Activated CD4-positive, alpha-beta memory T cell treated with anti-CD3 and anti-CD28 coated beads for 36 hours (primary cell): ENCODE measurements at places on chromosomes 7 and 10. TPM values are rescaled to one million over a fixed set of nuclear protein-coding genes. Genes with fewer than 3 reads are reported as not detected.

The C10orf53 gene
- total RNA-seq, result not detected

The STEAP4 gene
- total RNA-seq, result not detected

- no peak for DNase-seq
These were observed 163.6 kb downstream of the GRM8 start for GRCh38 chr7:127089146-127089545.

The LRRC4 gene
- total RNA-seq, result 0.74 TPM

The ARF5 gene
- total RNA-seq, result 129 TPM

DNA sequence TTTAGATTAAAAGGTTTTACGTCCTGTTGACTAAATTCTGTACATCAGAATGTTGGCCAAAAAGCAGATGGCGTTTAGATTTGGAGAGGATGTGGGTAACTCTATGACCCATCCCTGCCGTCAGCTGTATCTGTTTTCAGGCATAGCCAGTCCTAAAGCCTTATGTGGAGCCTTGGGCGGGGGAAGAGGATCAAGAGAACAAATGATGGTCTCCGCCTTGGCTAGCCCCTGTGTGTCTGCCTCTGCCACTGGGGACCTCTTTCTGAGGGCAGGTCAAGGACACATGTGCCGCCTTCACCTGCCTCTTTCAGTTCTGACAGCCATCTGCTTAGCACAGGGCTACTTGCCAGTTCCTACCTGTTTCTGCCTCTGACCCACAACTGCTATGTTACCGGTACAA lies 24.1 kb downstream of the PDSS1 start:
- peak; percentile 79 for DNase-seq

DNA sequence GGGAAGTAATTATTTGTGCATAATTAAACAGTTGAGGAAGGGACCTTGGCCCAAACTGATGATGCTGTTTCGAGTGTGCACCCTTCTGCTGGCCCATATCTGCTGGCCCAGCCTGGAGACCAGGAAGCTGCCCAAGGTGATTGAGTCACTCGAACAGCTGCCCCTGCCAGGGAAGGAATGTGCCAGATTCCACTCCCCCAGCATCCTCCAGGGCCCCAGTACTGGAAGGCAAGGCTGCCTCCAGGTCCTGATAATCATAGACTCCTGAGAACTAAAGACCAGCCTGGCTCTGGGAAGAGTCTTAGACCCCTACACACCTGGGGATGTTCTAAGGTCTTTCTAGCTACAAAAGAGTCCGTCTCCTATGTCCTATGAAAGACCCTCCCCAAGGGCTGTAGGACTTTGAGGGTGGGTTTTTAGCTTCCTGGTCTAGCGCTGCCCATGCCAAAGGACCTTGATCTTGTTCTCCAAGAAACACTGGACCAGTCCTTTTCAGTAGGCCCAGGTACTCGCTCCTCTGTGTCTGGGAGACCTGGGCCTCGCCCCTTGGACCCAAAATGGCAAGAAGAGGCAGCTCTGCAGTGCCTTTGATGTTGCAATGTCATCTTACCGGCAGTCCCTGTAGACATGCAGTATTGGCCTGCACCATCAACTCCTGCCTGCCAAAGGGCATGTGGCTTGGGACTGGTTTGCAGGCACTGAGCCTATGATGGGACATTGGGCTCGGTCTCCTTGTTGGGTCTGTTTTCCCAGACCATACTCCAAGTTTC lies 103.2 kb upstream of the GPR26 start:
- no peak for DNase-seq

The SLC26A5 gene
- total RNA-seq, result not detected

The GRM3 gene
- not detected for total RNA-seq

GRCh38 chr10:117763528-117763927 lies 221.0 kb downstream of the EMX2 start:
- DNase-seq, result no peak

DNA sequence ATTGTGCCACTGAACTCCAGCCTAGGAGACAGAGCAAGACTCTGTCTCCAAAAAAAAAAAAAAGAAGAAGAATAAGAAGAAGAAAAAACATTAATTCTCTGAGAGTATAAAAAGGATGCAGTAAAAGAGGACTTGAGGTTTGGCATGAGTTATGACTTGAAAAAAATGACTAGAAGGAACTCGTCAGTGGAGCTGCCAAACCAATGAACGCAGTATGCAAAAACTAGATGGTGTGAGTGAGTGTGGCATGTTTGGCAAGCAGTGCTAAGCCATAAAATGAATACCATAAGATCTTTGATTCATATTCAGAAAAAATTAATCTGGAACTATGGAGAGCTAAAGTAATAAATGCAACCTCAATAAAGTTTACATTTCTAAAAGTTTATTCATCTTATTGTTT lies 68.6 kb upstream of the MEOX2 start:
- DNase-seq, result no peak

- no peak for DNase-seq
These were observed 94.9 kb downstream of the ARHGAP12 start for GRCh38 chr10:31833753-31834152.

- DNase-seq, result no peak
These were observed 128.7 kb downstream of the SH3PXD2A start for GRCh38 chr10:103726637-103727036.

DNA sequence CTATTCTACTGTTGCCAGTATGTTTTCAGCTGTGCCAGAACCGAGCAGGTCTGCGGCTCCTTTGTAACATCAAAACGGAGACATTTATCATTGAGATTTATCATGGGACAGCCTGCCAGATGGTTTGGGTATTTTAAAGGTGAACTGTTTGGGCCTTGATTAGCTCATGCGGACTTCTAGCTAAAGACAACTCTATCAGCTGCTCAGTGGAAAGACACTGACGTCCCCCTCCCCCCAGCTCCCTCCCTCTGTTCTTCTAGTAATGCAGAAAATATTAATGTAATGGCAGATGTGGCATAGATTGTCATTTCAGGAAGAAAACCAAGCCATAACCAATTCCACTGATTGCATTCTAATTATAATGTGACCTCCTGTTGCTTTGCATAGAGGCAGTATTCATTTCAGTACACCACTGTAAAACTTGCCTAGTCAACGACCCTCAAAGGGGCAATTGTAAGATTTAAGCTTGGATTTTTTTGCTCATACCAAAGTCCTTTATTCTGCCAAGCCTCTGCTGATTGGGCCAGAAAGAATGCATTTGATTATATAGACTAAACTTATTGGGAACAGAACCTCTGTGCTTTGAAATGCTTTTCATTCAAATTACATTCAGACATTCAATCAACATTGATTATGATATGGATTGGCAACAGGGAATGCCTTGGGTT lies 966.8 kb downstream of the LRMDA start:
- no peak for DNase-seq

The SPDYE2 gene
- not detected for total RNA-seq

- DNase-seq, result no peak
These were observed 28.3 kb downstream of the STMP1 start for GRCh38 chr7:135690566-135690965.

DNA sequence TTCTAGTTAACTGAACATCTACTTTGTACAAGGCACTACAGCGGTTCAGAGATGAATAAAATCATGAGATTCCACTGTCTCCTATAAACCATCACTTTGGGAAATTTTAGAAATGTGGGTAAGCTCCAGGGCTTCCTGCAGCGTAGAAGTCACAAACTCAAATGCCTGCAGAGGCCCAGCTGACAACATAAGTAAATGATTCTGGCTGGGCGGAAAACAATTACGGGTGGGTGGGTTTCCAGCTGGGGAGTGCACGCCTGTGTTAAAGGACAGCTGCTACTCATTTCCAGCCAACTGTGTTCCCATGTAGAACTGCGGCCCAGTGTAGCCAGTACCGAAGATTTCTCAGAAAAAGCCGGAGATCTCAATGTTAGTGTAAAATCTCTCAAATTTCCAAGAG lies 69.5 kb upstream of the ATRNL1 start:
- no peak for DNase-seq

GRCh38 chr7:129499999-129500398 lies 2.3 kb upstream of the SMKR1 start:
- no peak for DNase-seq

DNA sequence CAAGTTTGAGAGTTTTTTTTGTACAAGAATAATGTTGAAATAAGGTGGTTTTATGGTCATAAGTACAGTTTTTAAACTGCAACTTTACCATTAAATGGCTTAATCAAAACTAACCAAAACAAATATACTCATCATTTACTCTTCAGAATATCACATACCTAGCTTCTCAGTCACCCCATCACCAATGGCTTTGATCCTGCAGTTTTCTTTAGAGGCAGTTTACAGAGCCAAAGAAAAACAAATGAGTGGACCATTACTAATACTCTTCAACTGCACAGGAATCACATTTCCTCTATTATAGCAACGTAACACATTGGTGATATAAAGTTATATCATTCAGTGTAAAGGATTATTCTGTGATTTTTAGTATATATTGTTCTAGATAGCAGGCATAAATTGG lies 576.1 kb upstream of the LRRTM3 start:
- no peak for DNase-seq

The FGFBP3 gene
- 1.6 TPM for total RNA-seq

The ANXA8 gene
- total RNA-seq, result not detected

GRCh38 chr7:81769891-81770727 lies at the start of gene HGF:
TSS of gene HGF (minus strand) at chr7:81770047. CDS start at chr7:81769971, 76 bp downstream.
- DNase-seq, result no peak

The CCL24 gene
- total RNA-seq, result not detected

- no peak for DNase-seq
These were observed 97.7 kb downstream of the CELF2 start for GRCh38 chr10:11115337-11115736.

DNA sequence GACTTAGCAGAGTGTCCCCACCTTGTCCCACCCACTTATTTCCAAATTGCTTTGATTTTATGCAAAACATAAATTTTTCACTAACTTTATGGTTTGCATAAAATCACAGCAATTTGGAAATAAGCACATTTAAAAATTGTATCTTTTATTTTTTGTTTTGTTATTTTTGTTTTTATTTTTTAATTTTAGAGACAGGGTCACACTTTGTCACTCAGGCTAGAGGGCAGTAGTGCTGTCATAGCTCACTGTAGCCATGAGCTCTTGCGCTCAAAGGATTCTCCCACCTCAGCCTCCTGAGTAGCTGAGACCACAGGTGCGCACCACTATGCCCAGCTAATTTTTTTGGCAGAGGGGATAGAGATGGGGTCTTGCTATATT lies 43.2 kb downstream of the APBB1IP start:
- no peak for DNase-seq

The NEUROG3 gene
- total RNA-seq, result not detected
